ENCODE measurements at places on chromosomes 11 and 22. TPM values are rescaled to one million over a fixed set of nuclear protein-coding genes. Genes with fewer than 3 reads are reported as not detected.
A peak's percentile ranks its signal among the peaks of the same experiment; 100 is the strongest.

GSTT2B gene
- not detected for total RNA-seq

DNA sequence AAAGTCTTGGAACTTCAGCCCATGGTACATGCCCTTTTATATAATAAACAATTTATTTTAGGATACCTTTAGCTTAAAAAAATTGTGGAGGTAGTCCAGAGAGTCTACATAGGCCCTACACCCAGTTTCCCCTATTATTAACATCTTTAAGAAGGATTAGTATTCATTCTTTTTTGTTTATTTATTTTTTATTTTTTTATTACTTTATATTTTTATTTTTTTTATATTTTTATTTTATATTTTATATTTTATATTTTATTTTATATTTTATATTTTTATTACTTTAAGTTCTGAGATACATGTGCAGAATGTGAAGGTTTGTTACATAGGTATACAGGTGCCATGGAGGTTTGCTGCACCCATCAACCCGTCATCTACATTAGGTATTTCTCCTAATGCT lies 15.9 kb upstream of the ABTB2 start:
- no peak overlapping the region for H3K27ac ChIP-seq
- DNase-seq: no peak
- no peak overlapping the region for H3K4me3 ChIP-seq
- no peaks in the 10 kb centered on the region for H3K4me1 ChIP-seq

GRCh38 chr11:92141159-92141558 lies 83.5 kb upstream of the FAT3 start:
- H3K36me3 ChIP-seq: no peaks in the 10 kb centered on the region
- no peak for DNase-seq
- H3K4me3 ChIP-seq: no peak overlapping the region

C11orf16 gene
- total RNA-seq: not detected

KRTAP5-1 gene
- not detected for total RNA-seq

- peaks cover 28% of the 10 kb centered on the region for H3K4me1 ChIP-seq
- H3K36me3 ChIP-seq: no peaks in the 10 kb centered on the region
- no peak overlapping the region for H3K4me3 ChIP-seq
- H3K27ac ChIP-seq: no peak overlapping the region
Observed at GRCh38 chr22:24138649-24139420, 42.5 kb upstream of the SUSD2 start.

- no peak for DNase-seq
- H3K36me3 ChIP-seq: no peaks in the 10 kb centered on the region
- no peak overlapping the region for H3K27ac ChIP-seq
- H3K4me1 ChIP-seq: no peaks in the 10 kb centered on the region
- no peaks in the 10 kb centered on the region for H3K27me3 ChIP-seq
Observed at GRCh38 chr22:43798492-43798891, 13.6 kb downstream of the EFCAB6 start.

OR52D1 gene
- not detected for total RNA-seq

GRCh38 chr11:68212421-68213134 lies 518 bp downstream of the KMT5B start:
- peak overlapping the region; percentile 73 for H3K4me3 ChIP-seq
- H3K27ac ChIP-seq: peak overlapping the region; percentile 97
- H3K27me3 ChIP-seq: no peaks in the 10 kb centered on the region
- peaks cover 62% of the 10 kb centered on the region for H3K4me1 ChIP-seq
- H3K36me3 ChIP-seq: no peaks in the 10 kb centered on the region
- peak; percentile 80 for DNase-seq
